ENCODE measurements at places on chromosomes 3 and 15. TPM values are rescaled to one million over a fixed set of nuclear protein-coding genes. Genes with fewer than 3 reads are reported as not detected.

The PIGX gene
- total RNA-seq: 81.6 TPM

The LRTM1 gene
- not detected for total RNA-seq

The AVEN gene
- 10.3 TPM for total RNA-seq

The GRAMD2A gene
- 0.07 TPM for total RNA-seq

The CD200 gene
- total RNA-seq: 23.5 TPM

The GP9 gene
- not detected for total RNA-seq

The ISLR2 gene
- total RNA-seq: 0.62 TPM

The HYKK gene
- 2.8 TPM for total RNA-seq

The SAXO2 gene
- 1.2 TPM for total RNA-seq

The NXPE3 gene
- 25.0 TPM for total RNA-seq

The PRR20G gene
- total RNA-seq: not detected

The MASP1 gene
- not detected for total RNA-seq

All from activated T-cell treated with anti-CD3 and anti-CD28 coated beads, Interleukin-2, amount 50 U/mL, for 72 hours (primary cell).